ENCODE measurements at places on chromosomes 2 and 18.

DNA sequence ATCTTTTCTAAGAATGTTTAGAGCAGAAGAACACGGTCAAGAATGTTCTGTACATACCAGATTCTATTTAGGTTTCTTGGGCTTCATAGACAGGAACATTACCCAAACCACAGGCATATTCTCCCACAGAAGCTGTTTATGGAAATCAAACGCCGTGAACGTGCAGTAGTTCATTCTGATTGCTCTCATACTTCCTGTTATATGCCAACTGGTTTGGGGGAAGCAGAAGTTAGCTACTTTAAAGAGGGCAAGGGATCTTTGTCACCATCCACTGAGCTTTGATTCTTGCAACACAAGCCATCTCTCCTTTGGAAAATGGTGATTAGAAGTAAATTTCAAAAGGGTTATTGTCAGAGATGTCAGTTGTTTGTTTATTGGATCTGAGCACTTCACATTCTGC lies 182.2 kb upstream of the NRP2 start:
- no peak for DNase-seq

GRCh38 chr2:235449568-235449967 lies 44.3 kb upstream of the AGAP1 start:
- DNase-seq: no peak

DNA sequence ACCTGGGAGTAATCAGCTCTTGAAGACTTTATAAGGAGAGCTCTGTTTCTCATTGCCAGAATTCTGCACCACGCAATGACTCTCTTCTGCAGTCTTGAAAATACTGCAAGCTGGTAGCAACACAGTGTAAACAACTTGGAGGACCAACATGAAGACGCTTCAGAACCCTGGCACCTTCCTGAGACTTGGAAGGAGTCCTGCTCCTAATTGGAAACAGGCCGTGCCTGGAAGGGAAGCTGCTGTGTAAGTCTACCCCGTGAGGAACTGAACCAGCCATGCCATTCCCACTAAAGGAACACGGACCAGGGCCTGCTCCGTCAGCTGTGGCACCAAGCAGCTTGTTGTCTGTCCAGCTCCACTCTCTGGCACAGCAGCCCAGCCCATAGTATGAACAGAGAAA lies 171.1 kb downstream of the PAX3 start:
- no peak for DNase-seq

DNA sequence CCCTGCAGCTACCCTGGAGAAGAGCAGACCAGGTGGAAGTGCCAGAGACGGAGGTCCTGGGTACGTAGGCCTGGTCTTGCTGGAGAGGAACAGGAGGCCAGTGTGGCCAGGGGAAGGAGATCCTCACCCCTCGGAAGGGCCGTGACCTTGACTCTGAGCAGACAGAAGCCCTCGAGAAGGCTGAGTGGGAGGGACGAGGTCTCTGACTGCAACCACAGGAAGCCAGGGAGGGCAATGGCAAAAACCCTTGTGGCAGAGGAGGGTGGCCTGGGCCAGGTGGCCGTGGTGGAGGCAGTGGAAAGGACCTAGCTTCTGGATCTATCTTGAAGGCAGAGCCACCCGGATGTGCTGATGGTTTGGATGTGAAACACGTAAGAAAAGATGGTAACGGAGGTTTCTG lies 28.1 kb downstream of the THAP4 start:
- DNase-seq: no peak

DNA sequence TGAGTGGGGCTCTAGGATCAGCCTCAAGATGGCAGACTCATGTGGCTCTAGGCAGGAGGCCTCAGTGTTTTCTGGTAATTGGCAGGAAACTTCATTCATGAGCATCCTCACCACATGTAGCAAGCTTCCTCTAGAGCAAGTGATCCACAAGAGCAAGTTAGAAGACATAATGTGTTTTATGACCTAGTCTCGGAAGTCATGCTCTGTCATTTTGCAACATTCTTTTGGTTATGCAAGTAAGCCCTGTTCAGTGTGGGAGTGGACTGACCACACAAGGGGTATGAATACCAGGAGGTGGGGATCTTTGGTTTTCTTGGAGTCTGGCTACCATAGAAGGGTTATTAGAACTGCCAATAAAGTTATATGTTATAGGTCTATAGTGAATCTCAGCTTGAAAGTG lies 66.8 kb upstream of the STK39 start:
- no peak for DNase-seq

- no peak for DNase-seq
Observed at GRCh38 chr2:174760845-174761473, 3.3 kb downstream of the CHRNA1 start.

DNA sequence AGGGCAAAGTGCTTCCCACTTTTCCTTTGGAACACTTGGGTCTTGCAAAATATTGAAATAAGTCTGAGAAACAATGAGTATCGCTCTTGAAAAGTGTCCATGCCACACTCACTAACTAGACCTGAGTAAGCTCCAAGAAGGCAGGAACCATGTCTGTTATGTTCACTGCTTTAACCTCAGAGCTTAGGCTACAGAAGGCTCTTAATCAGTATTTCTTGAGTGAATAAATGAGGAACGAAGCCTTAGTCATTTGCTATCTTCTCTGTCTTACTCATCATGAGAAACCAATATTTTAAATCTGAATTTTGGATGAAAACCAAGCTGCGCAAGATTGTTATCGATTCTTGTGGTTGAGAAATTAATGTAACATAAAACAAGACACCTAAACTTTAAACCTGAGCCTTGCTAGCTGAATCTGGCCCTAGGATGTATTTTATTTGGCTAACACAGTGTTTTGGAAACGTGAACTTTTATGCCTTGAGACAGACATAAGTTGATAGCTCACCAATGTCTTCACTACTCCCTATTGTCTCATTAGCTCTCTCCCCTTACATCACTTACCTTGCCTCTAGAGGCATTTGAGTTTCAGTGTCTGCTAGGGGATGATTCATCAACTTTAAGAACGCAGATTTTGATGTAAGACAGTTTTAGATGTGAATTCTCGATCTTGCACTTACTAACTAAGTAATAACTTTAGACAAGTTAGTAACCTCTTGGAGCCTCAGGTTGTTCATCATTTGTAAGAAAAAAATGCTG lies 392.8 kb upstream of the MEIS1 start:
- no peak for DNase-seq

GRCh38 chr2:28628987-28629386 lies 122.6 kb upstream of the PPP1CB start:
- DNase-seq: no peak

GRCh38 chr2:193153576-193153975 lies 958.8 kb upstream of the TMEFF2 start:
- no peak for DNase-seq

DNA sequence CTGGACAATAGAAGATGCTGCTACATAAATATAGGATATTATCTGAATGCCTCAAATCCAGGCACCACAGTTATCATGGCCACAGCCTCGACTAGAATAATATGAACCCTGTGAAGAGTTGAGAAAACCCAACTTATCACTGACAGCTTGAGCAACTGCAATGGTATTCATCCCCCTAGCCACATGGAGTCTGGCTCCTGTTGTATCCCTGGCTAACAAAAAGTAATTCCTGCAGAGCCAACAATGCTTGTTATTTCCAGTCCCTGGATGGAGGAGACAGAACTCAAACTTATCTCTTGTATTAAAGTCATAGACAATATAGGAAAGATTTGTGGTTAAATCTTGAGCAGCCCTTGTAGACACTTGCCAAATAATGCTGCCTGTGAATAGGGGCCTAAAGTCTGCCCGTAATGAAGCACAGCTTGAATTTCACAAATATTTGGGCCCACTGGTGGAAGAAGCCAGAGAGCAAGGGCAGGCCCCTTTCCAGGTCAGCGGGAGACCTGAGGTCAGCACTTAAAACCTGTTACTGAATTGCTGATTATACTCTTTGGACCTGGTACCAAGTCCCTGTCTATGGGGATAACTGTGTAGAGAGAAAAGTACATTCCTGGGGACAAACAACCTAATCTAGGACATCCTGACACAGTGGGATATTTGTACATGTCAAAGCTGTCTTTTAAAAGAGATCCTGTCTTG lies 28.4 kb upstream of the SUCLG1 start:
- no peak for DNase-seq

- no peak for DNase-seq
Observed at GRCh38 chr2:120237491-120237902, 14.3 kb upstream of the TMEM185B start.
